ENCODE measurements at places on chromosomes 11 and 22.

DNA sequence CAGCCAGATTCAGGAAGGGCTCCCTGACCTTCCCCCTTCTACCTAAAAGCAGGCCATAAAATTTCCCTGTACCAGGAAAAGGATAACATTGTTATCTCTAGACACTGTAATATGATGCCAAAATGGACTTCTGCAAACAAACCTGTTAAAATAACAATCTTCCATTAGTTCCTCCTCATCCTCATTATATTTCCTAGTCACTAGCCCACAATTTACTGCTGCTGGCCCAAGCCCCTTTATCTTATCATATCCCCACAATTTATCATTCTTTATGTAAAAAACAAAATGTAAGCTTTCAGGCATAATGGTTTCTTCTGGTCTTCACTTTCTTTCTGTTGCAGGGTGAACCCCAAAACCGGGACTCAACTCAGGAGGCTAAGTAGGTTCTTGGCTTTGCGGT, 1132.1 kb upstream of the CNTN5 start:
- DNase-seq: no peak

DNA sequence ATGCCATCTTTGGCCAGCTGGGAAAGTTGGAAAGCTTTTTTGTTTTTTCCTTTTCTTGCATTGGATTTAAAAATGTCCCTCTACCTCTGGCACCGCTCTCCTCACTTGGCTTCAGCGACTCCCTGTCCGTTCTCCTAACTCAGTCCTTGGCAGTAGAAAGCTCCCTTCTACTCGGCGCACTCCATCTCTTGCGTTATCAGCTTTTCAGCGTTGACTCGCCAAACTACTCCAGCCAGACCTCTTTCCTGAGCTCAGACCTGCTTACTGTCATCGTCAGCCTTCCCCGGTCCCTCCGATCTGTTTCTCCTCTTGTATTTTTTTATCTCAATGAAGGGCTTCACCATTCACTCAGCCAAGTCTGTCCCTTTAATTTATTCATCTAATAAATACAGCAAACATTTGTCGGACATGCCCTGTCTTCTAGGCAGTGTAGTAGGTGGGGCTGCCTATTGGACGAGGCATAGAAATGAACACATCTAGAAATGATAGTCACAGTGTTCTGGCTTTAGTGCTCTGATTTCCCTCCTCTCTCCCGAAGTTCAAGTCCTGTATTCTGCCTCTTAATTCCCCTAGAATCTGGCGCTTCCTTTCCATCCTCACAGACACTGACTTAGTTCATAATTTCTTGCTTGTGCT, 839 bp downstream of the CEP164 start:
- no peak for DNase-seq

DNA sequence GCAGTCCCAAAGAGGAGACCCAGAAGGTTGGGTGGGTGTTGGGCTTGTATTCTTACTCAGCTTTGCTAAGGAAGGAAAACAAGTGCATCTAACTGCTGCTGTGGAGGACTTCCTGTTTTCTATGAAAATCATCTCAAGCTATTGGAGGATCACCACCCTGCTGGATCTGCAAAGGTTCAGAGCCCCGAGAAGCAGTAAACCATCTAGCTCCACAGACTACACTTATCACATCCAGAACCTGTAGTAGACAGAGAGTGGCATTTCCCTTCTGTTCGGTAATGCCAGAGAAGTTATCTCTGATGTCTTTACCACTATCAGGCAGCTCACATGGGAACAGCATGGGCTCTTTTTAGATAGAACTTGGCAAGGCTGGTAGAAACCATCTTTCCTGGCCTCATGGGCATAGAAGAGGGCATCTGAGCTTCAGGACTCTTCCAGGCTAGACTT, 21.7 kb downstream of the KCNJ1 start:
- no peak for DNase-seq

GRCh38 chr22:19622061-19622441, 92.3 kb upstream of the SEPTIN5 start:
- no peak for DNase-seq

- no peak for DNase-seq
These were observed 1.2 kb upstream of the DRG1 start for GRCh38 chr22:31398231-31398630.

DNA sequence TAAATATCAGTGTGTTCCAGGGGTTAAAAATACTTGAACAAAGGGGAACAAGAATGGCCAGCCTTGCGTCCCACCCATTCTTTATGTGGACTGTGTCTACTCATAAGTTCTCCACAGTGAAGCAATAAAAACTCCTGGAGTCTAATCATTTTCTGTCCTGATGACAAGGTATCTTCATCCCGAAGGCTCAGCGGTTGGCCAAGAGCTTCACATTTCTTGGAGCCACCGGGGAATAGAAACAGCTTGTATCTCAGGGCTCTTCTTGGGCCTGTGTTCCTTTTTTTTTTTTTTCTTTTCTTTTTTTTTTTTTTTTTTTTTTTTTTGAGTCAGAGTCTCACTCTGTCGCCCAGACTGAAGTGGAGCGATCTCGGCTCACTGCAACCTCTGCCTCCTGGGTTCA, 36.8 kb upstream of the ADORA2A start:
- no peak for DNase-seq

GRCh38 chr22:32858957-32859356, 57.5 kb downstream of the TIMP3 start:
- DNase-seq: no peak

DNA sequence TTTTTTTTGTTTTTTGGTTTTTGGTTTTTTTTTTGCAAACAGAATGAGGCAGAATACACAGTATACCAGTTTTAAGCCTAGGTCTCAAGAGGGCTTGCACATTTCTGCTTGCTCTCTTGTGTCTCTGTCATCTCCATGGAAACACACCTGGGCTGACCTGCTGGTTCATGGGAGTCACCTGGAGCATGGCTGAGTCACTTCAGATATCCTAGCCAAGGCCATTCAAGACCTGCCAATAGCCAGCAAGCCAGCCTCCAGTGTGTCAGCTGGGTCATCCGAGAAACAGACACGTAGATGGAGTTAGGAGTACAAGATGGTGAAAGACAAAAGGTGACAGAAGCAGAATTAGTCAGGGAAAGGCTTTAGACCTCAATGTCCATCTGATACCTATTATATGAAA, 124.2 kb upstream of the SEZ6L start:
- no peak for DNase-seq

- no peak for DNase-seq
These were observed 499 bp downstream of the ATL3 start for GRCh38 chr11:63670433-63671321.

- no peak for DNase-seq
These were observed 15.6 kb downstream of the PGAP2 start for GRCh38 chr11:3823762-3824506.

- no peak for DNase-seq
These were observed 16.2 kb downstream of the CBL start for GRCh38 chr11:119222308-119222707.

- no peak for DNase-seq
These were observed 15.3 kb upstream of the CDC42BPG start for GRCh38 chr11:64859542-64860414.

DNA sequence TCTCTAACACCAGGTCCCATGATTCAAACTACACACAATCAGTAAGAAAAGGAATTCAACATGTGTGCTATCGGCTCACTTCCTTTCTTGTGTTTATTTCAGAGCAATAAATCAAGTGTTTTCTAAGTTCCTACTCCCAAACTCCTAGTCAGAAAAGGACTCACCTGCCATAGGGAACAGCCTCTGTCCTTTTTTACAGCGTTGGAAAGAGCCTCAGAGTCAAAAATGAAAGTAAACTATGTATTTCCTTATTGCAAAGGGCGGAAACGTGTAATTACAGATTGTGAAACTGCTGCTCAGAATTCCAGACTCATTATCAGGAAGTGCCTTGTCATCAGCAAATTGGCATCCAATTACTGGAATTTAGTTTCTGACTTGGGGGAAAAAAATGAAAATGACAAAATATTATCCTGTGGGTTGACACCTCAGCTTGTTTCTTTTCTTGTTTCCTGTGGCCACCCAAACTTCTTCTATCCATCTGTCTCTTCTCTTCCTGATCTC, at the start of gene CASP4:
TSS of gene CASP4 (minus strand) at position 220 of the 501 bp plus-strand sequence. CDS start at position 171, 49 bp downstream.
- DNase-seq: no peak

GRCh38 chr11:126658306-126659056, 303.0 kb downstream of the ST3GAL4 start:
- no peak for DNase-seq

- DNase-seq: no peak
These were observed 949 bp downstream of the MMP11 start for GRCh38 chr22:23773483-23774113.
